ENCODE measurements at places on chromosomes 12 and 14.

- peak; percentile 39 for DNase-seq
Measured at GRCh38 chr12:2749580-2749979, 45.2 kb upstream of the FKBP4 start.

DNA sequence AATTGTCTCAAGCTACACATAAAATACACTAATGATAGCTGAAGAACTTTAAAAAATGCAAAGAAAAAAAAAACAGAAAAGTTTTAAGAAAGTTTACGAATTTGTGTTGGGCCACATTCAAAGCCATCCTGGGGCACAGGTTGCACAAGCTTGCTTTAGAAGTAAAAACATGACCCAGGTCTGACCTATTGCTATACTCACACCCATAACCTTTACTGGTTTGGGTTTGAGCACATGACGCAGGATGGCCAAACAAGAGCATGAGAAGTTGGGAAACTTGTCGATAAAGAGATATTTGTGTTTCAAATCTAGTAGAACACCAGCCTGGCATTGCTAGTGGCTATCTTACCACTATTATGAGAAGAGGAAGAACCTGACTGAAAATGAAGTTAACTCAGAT lies 143.7 kb downstream of the NOVA1 start:
- DNase-seq = no peak

- no peak for DNase-seq
Measured at GRCh38 chr14:56874375-56874774, 64.1 kb upstream of the OTX2 start.

GRCh38 chr12:5171701-5172100 lies 128.0 kb downstream of the KCNA5 start:
- DNase-seq = peak; percentile 78

DNA sequence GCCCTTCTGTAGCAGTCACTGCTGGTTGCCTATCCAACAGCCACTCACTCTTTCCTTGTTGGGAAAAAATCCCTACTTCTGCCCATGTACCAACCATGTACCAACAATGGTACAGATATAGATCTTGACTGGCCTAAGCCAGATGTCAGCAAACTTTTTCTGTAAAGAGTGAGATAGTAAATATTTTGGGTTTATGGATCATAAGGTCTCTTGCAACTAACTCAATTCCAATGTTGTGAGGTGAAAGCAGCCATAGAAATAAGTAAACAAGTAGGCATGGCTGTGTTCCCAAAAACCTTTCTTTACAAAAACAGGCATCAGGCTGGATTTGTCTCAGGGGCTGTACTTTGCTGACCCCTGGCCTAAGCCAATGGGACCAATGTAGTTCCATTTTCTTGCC lies 73.5 kb downstream of the ARMH4 start:
- DNase-seq = no peak

DNA sequence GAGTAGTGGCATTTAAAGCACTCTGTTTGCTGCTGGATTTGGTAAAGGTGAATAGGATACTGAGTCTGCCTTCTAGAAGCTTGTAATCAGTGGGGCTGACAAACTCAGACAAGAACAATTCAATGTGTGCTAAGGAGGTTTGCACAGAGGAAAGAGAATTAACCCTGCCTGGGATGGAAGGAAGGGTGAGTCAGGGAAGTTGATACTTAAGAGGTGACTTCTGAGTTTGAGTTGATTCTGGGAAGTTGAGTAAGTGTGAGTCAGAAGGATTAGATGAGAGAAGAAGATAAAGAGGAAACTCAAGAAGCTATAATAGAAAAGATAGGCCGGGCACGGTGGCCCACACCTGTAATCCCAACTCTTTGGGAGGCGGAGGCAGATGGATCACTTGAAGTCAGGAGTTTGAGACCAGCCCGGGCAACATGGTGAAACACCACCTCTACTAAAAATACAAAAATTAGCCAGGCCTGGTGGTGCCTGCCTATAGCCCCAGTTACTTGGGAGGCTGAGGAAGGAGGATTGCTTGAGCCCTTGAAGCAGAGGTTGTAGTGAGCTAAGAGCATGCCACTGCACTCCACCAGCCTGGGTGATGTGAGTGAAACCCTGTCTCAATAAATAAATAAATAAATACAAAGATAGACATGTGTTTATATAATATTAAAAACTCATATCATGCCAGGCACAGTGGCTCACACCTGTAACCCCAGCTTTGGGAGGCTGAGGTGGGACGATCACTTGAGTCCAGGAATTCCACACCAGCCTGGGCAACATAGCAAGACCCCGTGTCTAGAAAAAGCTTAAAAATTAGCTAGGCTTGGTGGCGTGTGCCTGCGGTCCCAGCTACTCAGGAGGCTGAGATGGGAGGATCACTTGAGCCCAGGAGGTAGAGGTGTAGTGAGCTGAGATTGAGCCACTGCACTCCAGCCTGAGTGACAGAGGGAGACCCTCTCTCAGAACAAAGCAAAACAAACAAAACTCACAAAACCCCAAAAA lies 126.8 kb upstream of the CPM start:
- no peak for DNase-seq

DNA sequence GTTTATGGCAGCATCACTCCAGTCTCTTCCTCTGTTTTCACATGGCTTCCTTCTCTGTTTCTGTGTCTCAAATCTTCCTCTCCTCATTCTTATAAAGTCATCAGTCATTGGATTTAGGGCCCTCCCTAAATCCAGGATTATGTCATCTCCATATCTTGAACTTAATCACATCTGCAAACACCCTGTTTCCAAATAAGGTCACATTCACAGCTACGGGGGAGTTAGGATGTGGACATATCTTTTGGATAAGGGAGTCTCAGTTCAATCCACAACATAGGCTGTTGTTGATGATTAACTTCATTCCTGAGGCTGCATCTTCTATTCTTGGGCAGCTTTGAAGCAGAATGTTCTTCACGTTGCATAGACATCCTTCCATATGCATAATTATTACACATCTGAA lies 40.3 kb upstream of the NTF3 start:
- peak; percentile 1 for DNase-seq

DNA sequence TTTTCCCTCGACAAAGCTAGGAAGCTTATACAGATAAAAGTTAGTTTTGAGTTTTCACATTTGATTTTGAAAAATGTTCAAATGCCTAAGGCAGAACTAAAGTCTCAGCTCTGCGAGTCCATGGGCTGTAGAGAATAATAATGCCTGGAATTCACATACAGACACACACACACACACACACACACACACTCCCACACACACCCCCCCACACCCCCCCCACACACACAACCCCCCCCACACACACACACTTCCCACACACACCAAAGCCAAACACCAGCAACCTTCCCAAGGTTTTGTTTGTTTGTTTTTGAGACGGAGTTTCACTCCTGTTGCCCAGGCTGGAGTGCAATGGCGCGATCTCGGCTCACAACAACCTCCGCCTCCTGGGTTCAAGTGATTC lies 62.8 kb upstream of the EIF5 start:
- DNase-seq = no peak

- no peak for DNase-seq
Measured at GRCh38 chr14:101508948-101509729, 52.2 kb upstream of the DIO3 start.

DNA sequence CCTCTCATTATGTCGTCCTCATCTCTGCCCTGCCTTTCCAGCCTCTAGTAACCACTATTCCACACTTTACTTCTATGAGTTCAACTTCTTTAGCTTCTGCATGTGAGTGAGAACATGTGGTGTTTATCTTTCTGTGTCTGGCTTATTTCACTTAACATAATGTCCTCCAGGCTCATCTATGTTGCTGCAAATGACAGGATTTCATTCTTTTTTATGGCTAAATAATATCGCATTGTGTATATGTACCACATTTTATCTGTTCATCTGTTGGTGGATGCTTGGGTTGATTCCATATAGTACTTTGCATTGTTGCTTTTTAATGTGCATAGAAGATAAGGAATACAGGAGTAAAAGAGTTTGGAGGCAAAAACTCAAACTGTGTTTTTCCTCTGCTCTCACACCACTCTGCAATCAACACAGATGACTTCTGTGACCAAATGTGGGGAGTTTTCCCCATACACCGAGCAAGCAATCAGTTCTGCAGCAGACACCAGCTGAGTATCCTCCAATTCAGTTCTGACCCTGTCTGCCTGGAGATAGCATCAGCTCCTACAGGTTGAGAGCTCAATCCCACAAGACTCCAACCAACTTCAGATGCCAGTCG lies 24.6 kb upstream of the FLVCR2 start:
- DNase-seq = peak; percentile 5

DNA sequence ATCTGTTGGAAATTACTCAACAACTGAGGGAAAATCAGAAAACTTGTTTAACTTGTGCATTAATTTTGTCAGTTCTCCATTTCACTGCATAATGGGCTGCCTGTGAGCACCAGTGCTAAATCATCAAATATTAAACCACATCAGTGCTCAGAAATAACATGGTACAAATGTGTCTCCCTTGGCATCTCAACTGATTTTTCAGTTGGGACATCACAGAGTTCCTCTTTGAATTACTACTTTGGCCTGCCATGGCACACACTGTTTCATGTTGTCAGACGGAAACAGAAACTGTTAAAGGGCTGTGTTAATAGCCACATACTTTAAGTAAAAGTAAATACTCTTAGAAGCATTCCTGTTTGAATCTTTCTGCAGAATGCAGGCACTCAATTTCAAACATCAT lies 42.1 kb upstream of the STRN3 start:
- DNase-seq = no peak

GRCh38 chr14:69539631-69540410 lies 34.9 kb downstream of the CCDC177 start:
- no peak for DNase-seq

DNA sequence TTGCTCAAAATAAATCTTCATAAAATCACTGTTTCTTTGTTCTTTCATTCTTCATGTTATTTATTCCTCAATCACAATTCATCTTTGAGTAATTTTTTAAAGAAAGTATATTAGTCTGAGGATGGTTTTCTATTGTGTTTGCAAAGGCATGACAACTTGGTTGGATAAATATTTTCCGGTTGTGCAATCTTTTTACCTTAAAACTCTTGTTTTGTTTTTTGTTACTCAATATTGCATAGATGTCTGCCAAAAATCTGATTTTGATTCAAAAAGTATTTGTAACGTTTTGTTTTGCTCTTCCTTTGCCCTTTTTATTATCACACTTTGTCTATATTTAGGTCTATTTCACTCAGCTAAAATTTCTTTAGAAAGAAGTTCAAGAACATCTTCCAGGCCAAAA lies 86.2 kb upstream of the SYT1 start:
- no peak for DNase-seq

DNA sequence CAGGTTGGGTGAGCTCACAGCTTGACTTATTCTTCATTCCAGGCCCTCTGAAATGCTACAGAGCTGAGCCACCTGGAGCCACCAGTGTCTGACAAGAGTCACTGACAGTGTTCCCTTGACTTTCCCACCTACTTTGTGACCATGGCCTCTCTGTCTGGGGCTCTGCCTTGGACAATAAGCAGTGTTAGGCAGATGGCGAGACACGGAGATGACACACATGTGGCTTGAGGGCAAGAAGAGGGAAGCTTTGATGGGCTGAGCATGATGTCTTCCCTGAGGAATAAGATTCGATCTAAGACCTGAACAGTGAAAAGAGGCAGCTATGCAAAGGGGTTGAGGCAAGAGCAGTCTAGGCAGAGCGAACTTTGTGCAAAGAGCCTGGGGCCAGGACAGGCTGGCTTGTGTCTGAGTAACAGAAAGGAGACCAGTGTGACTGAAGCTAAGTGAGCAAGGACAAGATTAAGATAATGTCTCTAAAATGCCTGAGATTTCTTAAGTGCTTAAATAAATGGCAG lies 105.5 kb downstream of the NUAK1 start:
- DNase-seq = peak; percentile 98

Data from islet precursor cell (in vitro differentiated cells).